ENCODE measurements at places on chromosomes 1 and 21.

DNA sequence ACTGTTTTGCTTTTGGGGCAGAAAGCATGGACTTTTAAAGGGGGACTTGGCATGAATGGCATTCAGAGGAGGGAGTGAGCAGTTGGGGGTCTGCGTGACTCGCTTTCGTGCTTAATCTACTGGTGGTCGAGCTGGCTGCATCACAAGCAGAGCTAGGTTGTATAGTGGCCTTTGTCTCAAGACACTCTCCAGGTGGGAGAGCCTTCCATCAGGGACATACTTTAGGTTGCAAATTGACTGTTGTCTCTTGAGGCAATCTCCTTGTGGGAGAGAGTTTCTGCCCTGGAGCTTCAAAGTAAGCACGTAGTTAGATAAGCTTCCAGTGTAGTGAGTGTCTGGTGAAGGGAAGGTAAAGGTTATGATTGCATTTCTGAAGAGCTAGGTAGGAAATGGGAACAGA is 93.9 kb downstream of the C1orf21 start:
- no peak for DNase-seq

GRCh38 chr1:200972985-200973742 is 50.4 kb downstream of the KIF21B start:
- DNase-seq = no peak

DNA sequence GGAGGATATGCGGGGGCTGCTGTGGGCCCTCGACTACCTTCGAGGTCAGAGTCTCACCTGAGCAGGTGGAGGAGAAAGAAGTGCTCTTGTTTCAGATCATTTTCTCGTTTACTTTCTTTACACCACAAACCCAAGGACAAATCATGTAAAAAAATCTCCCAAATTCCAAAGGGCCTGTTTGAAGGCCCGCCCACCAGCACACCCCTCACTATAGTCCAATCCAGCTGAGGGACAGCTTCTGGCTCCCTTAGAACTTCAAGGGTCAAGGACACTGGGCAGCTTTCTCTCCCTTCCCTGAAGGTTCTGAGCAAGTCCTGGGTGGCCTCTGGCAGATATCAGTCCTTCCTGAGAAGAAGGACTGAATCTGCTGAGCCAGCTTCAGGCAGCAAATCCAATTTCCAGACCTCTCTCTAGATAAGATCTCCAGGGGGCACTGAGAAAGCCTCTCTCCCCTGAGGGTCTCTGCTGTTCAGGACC is 5.5 kb downstream of the STK40 start:
- DNase-seq = no peak

DNA sequence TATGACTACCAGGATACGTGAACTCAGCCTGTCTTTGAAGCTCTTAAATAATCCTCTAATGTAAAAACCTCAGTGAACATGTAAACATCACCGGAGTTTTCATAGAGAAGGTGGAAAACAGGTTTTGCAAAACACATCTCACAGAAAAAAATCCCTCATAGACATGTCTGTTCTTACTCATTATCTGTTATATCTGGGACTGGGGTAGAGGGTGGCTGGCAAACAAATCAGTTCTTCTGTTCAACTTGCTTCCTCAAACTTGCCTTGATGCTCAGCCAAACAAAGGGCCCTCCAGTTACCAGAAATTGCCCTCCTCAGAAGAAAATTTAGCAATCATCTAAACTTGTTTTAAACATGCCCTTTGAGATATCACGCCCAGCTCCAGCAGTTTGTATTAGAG is 66.1 kb upstream of the CXADR start:
- no peak for DNase-seq

- DNase-seq = no peak
Measured at GRCh38 chr1:79638382-79638781, 631.9 kb upstream of the ADGRL4 start.

DNA sequence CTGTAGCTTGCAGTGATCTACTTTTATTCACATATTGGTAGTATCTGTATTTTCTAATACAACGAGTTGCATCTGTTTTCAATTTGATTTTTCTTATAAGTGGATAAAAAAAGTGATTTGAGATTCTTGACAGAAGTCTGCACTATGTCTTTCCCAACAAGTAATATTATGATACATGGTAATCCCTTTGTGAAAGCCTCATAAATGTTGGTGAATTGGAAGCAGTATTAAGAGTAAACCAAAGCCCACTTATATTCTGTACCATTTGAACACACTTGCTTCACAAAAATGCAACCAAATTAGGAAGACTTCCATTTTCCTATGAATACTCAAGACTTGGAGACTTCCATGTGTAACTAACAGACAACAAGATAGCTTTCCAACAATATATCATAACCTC is 172.0 kb downstream of the HMCN1 start:
- no peak for DNase-seq

GRCh38 chr1:234887016-234887900 is 241.4 kb downstream of the TOMM20 start:
- no peak for DNase-seq

DNA sequence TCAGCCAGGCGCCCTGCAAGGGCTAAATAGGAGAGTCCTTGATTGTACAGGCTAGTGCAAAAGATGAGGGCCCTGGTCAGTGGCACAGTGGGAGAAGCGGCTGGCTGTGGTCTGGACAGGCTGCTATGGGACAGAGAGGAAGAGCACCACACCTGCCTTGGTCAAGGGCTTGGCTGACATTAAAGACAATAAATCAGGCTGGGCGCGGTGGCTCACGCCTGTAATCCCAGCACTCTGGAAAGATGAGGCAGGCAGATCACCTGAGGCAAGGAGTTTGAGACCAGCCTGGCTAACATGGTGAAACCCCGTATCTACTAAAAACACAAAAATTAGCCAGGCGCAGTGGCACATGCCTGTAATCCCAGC is 62.9 kb downstream of the NID1 start:
- no peak for DNase-seq
